Cortex of kidney (tissue), 1 donor: ENCODE measurements at places on chromosomes 5 and 9.

DNA sequence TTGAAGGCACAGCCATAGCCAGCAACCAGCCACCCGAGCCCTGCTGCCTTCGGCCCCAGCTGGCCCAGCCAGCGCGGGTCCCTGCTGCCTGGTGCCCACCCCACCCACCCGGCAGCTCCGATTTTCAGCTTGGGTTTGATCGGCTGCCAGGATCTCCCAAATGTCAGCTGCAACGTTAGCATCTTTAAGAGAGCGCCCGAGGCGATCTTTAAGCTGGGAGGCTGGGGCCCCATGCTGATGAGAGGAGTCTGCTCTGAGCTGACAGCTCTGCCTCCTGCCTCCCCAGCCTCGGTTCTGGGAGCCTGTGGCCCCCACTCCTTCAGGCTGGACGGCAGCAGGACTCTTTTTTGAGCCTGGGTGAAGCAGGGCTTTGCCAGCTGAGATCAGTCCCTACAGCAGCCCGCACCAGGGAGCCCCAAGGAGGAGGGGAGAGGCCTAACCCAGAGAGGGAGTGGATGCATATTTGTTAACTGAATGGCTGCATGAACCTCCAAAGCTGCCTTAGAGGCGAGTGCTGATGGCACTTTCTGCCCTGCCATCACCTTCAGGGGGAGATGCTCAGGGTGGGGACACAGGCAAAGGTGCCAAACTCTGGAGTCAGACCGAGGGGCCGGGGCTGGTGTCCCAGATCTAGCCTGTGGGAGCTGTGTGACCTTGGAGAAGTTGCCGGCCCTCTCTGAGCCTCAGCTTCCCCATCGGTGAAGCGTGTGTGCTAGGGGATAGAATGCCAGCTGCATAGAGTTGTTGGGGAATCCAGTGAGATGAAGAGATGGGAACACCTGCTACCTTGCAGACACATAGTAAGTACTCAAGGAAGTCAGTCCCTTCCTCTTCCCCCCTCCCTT lies 165.5 kb downstream of the C9orf50 start:
- DNase-seq, result no peak

DNA sequence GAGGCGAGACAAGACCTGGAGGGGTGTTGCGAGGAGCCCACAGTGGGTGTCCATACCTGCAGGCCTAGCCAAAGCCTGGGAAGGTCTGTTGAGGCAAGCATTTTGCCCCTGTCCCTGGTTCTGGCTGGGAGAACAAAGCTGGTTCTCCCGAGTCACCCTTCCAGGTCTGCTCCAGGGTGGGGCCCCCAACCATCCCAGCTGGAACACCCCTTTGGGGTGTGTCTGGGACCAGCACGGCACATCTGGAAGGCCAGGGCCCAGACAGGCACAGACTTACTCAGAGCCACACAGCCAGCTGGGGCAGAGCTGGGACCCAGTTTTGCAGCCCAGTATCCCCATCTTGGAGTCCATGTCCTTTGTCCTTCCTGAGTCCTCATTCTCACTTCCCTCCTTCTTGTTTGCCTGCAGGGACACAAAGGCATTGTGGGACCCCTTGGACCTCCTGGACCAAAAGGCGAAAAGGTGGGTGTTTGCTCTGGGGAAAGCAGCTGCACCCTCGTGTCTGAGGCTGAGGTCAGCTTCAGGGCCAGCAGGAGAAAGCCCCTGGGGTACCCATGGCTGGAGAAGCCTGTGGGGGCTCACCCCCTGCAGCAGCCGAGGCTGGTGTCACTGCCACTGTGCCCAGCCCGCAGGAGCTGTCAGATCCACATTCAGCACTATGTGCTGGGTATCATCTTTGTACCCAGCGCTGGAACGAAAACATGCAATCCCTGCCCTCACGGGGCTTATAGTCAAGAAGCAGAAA lies 38.4 kb upstream of the ORM1 start:
- DNase-seq, result no peak

DNA sequence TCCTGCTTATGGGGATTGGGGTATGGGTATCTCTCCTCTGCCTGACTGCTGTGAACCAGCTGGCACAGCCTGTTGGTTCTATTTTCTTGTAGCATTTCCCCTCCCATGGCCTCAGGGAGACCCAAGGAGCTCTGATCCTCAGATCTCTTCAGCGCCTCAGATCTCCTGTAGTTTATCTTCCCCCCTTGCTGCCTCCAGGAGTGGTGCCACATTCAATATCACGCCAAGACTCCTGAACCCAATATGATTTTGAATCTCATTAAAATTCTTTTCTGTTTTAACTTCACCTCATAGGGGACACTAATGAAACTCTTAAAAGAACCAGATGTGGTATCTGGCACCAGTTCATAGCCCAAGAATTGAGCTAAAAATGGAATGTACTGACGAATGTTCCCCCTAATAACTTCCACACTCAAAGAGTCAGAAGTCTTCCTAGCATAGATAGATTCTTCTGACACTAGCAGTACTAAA lies 59.6 kb upstream of the LIFR start:
- no peak for DNase-seq

GRCh38 chr5:159515909-159516415 lies 185.7 kb upstream of the IL12B start:
- no peak for DNase-seq

DNA sequence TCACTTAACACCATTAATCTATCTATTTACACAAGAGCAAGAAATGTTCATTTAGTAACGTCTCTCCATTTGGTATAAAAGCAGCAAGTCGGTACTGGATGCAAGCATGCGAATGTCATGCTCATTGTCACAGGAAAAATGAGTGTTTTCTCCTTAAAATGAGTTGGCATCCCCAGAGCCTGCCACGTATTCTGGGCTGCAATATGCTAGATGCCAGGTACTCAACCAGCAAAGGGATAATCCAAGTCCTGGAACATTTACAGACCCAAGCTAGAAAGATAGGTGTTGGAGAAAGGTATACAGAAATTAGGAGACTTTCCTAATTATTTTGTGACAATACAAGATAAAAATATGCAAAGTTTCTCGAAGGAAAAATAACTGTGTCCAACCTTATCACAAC lies 217.5 kb downstream of the EBF1 start:
- DNase-seq, result no peak

GRCh38 chr9:118129541-118129940 lies 425.3 kb downstream of the TLR4 start:
- DNase-seq, result no peak

- no peak for DNase-seq
Observed at GRCh38 chr5:43193181-43193893, 1.3 kb downstream of the NIM1K start.

GRCh38 chr9:99474186-99474585 lies 252.1 kb downstream of the SEC61B start:
- DNase-seq, result no peak

GRCh38 chr5:91255396-91256141 lies 127.5 kb downstream of the ARRDC3 start:
- DNase-seq, result no peak

GRCh38 chr5:109888989-109889388 lies 199.3 kb downstream of the MAN2A1 start:
- no peak for DNase-seq
